Activated T-cell treated with anti-CD3 and anti-CD28 coated beads, Interleukin-2, amount 50 U/mL, for 4 hours (primary cell): ENCODE measurements at places on chromosomes 4 and X.

GRCh38 chr4:147581606-147582350 lies 35.4 kb upstream of the TMEM184C start:
- DNase-seq = no peak

GRCh38 chr4:3473996-3474765 lies 11.1 kb downstream of the DOK7 start:
- no peak for DNase-seq

GRCh38 chr4:176794651-176795050 lies 1.9 kb upstream of the VEGFC start:
- DNase-seq = no peak

- no peak for DNase-seq
Measured at GRCh38 chr4:109994415-109994827, 81.7 kb downstream of the EGF start.

- DNase-seq = no peak
Measured at GRCh38 chrX:11259437-11259836, 33.8 kb upstream of the AMELX start.

DNA sequence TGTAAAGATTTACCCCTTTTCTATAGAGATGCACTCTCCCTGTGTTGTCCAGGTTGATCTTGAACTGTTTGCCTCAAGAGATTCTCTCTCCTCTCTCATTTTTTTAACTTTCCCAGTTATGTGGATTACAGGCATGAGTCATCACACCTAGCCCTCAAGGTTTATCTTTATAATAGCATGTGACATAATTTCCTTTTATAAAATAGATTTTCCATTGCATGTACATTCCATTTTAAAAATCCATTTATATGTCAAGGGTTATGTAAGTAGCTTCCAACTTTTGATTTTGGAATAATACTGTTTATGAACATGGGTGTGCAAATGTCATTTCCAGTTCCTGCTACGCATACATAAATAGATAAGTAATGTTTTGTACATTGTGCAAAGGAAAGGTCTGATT lies 20.6 kb downstream of the ZNF721 start:
- DNase-seq = no peak

DNA sequence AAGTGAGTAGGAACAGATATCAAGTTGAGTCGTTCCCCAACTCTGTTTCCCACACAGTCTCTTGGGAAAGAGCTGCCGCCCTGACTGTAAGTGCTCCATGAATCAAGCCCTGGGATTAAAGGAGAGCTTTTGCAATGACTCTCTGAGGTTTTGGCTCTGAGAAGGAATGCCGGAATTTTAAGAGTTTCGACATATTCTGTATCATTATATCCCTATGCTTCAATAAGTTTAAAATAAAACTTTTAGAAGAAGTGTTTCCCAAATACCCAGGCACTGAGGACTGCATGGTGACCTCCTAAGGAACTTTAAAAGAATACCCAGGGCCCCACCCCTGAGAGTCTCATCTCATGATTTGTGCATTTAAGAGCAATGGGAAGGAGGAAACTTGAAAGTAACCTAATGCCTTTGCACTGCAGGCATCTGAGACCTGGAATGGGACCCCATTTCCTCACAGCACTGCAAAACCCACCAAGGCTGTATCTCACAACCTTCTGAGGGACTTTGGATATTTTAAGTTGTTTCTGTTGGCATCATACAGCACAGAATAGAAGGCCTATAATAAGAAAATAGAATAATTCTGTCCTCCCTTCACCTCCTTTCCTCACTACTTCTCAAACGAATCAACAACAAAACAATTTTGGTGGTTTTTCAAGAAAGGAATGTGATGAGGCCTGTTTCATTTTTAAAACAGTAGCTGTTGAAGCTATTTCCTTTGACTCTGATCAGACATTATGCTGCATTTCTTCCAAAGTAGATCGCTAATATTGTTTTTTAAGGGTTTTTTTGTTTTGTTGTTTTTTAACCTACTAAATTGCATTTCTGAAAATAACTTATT lies 121.2 kb downstream of the GASK1B start:
- DNase-seq = no peak

DNA sequence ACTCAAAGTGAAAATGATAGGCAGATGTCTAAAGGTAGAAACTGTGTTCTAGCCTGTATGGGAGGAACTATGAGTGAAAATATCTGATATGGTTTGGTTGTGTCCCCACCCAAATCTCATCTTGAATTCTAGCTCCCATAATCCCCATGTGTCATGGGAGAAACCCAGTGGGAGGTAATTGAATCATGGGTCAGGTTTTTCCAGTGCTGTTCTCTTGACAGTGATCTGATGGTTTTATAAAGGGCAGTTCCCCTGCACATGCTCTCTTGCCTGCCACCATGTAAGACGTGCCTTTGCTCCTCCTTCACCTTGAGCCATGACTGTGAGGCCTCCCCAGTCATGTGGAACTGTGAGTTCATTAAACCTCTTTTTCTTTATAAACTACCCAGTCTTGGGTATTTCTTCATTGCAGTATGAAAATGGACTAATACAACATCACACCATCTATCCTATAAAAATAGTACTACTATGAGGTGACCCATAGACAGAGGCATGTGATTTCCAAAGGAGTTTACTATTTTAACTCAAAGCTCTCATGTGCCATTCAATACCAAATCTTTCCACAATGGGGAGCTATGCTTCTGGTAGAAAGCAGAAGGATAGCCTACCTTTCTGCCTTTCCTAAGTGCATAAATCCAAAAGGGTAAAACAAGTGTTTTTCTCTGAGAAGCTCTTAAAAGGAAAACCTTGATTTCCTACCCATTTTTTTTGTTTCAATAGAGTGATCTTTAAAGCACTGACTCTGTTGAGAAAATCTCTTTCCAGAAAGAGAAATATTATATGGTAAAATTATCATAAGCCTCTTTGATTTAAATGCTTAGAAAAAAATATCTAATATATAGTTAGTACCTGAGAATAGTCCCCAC lies 38.8 kb downstream of the SEC31A start:
- DNase-seq = no peak

- no peak for DNase-seq
Measured at GRCh38 chrX:57289089-57289488, 2.6 kb downstream of the FAAH2 start.

DNA sequence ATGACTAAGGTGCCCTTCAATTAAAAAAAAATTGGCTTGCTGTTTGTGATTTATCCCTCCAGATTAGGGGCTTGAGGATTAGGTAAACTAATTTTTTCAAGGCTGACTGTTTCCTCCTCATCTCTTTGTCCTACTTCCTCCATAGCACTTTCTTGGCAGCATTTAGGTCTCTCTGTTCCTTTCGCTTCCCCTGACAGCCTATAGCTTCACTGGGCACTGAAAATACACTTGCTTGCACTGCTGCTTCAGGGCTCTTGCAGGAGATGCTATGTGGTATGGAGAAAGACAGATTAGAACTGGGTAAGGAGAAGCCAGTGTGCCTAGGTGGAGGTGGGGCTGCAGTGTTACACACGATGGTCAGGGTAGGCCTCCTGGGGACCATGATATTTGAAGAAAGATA lies 112.3 kb upstream of the SFRP2 start:
- no peak for DNase-seq

DNA sequence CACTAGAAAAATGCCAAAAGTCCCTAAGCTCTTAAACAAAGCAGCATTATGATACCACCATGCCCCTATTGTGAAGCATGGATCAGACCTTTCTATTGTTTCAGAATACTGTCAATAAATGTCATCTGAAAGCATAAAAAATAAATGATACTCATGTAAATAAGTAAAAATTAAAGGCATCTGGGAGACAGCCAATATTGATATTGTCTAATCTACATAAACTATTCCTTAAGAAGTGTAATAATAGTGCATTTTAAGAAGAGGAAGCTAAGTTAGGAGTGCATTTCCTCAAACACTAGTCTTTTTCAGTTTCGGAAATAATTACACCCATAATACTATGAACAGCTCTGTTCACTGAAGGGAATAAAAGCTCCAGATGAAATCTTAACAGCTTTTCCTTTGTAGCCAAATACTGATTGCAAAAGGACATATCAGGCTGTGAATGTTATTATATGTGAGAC lies 181.6 kb downstream of the SPOCK3 start:
- DNase-seq = no peak

- no peak for DNase-seq
Measured at GRCh38 chr4:116829187-116829586, 256.2 kb downstream of the TRAM1L1 start.

DNA sequence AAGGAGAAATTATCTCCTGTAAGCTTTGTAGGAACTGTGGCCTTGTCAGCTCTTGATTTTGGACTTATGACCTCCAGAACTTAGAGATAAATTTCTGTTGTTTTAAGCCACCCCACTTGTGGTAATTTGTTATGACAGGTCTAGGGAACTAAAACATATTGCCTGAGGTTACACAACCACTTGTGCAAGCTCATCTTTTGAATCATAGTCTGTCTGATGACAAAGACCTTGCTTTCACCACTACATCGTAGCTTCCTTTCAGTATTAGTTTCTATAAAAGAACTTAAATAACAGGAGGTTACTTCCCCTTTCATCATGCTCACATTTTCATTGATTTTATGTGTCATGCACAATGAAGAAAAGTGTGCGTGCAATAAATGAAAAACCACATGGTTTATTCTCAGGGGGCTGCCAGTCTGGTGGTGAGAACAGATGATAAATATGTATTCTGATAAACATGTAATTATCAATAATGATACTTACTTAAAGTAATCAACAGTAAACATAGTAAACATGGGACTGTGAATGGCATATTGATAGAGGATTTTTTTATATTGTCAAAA lies 690.0 kb upstream of the HS3ST1 start:
- no peak for DNase-seq

DNA sequence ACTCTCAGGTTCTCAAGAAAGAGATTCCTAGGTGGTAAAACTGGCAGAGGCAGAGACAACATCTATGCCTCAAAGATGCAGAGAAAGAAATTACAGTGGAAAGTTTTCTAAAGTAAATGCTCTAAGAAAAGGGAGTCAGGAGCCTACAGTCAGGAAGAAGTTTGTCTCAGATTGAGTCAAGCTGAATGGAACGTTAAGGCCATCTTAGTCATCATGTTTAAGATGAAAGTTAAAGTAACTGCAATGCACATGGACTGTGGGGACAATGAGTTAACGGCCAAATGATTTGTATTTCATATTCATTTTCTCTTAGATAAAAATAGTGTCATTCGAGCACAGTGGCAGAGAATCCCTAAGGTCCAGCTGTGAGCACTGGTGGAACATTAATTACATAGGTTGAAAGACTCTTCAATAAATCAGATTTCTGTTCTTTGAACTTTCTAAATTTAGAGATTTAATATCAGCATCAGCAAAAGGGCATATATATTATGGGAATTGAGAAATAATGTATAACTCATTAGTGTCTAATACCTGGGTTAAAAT lies 384.6 kb downstream of the DTHD1 start:
- DNase-seq = no peak

DNA sequence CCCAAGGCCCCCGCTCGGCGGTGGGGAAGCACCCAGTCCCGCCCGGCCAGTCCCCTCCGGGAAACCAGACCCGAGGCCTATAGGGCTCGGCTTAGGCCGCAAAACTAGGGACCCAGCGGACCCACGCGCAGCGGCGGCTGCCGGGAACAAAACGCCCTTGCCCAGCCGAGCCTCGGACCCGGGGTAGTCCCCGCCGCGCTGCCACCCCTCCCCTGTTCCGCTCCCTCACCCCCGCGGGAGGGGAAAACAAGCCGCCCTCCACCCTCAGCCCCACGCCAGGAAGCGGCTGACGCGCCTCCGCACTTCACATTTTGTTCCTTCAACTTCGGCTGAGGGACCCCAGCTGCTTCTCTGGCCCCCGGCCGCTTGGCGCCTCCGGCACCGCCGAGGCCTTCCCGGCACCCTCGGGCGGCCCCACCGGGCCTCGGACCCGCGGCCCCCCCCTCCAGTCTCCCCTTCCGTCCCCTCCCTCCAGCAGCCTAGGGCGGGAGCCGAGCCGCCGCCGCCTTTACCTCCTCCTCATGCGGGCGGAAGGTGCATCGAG lies 694 bp downstream of the PDS5A start:
- peak; percentile 44 for DNase-seq

DNA sequence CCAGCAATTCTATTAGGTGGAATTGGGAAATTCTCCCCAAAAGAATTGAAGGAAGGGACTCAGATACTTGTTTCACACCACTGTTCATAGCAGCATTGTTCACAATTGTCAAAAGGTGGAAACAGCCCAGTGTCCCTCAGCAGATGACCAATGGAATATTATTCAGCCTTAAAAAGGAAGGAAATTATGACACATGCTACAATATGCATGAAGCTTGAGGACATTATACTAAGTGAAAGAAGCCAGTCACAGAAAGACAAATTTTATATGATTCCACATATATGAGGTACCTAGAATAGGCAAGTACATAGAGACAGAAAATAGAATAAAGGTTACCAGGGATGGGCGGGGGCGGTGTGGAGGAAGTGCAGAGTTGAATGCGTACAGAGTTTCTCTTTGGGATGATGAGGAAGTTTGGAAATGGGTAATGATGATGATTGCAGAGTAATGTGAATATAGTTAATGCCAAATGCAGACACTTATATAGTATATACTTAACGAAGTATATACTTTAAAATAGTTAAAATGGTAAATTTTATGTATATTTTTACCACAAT lies 29.6 kb downstream of the DOCK11 start:
- DNase-seq = no peak

GRCh38 chr4:2814627-2815270 lies 21.9 kb downstream of the SH3BP2 start:
- DNase-seq = no peak

GRCh38 chr4:130043732-130044160 lies 947.8 kb downstream of the C4orf33 start:
- no peak for DNase-seq

- DNase-seq = no peak
Measured at GRCh38 chrX:74104356-74105015, 199.5 kb upstream of the ZCCHC13 start.

- no peak for DNase-seq
Measured at GRCh38 chr4:17218786-17219185, 293.1 kb downstream of the QDPR start.

GRCh38 chrX:46218373-46218772 lies 326.8 kb downstream of the ZNF674 start:
- no peak for DNase-seq

GRCh38 chr4:180054291-180054690 lies 2188.9 kb upstream of the TENM3 start:
- no peak for DNase-seq

- DNase-seq = no peak
Measured at GRCh38 chr4:48954314-48954713, 31.8 kb upstream of the CWH43 start.

- no peak for DNase-seq
Measured at GRCh38 chr4:153787575-153787974, 1.3 kb downstream of the SFRP2 start.
